Stimulated activated naive CD4-positive, alpha-beta T cell (primary cell): ENCODE measurements at places on chromosomes 13 and 19.

DNA sequence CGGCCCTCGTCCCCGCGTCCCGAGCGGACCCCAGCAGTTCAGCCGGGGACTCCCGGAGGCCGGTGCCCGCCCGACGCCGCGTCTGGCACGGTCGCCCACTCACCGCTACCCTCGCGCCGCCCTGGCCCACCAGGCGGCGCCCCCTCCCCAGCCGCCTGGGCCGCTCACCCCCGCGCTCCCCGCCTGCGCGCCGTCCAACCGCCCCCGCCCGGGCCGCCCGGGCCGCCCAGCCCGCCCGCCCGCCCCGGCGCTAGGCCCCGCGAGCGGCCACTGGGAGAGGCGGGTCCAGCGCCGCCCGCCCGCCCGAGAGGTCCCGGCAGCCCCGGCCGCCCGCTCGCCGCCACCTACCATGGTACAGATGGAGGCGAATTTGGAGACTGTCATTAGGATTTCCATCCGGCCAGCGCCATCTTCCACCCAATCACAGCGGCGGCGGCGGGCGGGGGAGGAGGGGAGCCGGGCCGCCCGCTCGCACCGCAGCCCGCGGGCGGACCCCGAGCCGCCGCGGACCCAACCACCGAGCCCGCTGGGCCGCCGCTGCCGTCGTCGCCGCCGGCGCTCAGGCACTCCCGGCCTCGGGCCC is at the start of gene USP12:
USP12 (minus strand) TSS at position 568 of the 583 bp plus-strand sequence; CDS start at position 396, 172 bp downstream.
- DNase-seq: no peak

DNA sequence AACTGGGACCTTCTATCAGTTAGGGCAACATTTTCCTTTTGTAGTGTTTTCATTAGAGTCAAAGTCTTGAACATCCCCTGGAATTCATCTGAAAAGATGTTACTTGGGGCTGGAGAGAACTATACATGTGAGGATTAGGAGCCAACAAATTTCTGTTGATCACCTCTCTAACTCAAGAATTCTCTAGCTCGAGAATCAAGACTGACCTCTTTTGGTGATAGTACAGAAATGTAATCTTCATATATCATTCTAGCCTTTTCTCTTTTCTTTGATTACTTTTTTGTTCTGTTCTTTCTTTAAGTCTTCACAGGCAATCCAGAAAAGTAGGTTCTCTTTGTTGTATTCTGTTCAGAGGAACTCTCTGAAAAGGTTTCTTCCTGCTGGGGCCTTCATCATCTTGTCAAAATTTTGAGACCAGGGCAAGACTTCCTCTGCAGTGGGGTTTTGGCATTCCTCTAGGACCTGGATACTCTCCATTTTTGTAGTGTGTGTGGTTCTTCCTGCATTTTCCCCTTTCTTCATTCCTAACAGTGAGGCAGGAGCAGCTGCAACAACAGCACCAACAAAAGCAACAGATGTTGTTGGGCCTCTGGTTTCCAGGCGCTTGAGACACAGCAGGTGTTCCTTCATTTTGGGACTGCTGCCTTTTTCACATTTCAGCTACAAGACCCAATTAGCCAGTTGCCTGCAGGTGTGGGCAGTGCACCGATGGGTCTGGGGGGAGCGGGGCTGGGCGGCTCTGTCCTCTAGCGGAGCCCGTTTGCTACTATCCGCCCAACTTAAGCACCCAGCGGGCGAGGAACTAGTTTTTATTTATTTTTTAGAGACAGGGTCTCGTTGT is 26.2 kb downstream of the ELF1 start:
- DNase-seq: peak; percentile 44

DNA sequence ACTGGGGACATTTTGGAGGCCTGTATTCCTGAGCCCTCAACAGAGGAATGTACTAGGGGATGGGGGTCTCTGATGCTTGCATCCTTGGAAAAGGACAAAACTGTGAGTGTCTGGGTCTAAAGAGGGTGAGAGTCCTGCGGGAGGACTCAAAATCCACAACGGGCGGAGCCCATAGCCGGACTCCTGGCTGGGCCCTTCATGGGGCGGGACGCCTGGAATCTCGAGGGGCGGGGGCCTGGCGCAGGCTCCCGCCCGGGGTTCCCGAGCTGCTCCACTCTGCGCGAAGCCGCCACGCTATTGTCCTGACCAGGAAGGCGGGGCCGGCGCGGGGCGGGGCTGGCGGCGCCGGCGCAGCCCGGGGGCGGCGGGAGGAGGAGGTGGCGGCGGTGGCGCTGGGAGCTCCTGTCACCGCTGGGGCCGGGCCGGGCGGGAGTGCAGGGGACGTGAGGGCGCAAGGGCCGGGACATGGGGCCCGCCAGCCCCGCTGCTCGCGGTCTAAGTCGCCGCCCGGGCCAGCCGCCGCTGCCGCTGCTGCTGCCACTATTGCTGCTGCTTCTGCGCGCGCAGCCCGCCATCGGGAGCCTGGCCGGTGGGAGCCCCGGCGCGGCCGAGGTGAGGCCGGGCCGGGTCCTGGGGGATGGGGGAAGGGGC is at the start of gene APLP1:
APLP1 (plus strand) TSS at position 403 of the 651 bp plus-strand sequence; CDS start at position 466, 63 bp downstream.
- DNase-seq: no peak

- no peak for DNase-seq
Observed at GRCh38 chr19:44668985-44669764, 2.1 kb upstream of the CEACAM19 start.

DNA sequence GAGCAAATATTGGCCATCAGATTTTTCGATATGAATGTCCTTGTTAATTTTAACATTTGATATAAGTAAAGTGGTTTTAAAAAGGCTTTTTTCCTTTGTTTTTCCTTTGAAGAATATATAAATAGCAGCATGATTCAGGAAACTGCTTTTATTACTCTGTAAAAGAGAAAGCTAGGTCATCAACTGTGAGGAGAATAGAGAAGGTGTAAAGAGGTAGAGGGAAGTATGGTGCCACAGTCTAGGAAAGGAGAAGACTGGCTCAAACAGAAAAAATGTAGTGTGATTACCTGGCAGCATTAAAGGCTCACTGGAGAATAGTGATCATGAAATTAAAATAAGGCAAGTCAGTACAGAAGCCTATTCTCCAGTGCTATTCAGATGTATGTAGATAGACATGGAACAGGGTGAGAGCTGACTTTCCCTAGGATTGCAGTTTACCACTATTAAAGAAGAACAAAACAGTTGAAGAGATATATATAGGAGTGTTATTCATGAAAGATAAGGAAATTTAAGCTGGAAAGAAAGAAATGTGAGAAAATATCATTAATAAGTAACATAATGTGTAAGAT is 1115.9 kb upstream of the PCDH9 start:
- no peak for DNase-seq

- DNase-seq: no peak
Observed at GRCh38 chr13:48579165-48579918, 46.5 kb upstream of the RCBTB2 start.

DNA sequence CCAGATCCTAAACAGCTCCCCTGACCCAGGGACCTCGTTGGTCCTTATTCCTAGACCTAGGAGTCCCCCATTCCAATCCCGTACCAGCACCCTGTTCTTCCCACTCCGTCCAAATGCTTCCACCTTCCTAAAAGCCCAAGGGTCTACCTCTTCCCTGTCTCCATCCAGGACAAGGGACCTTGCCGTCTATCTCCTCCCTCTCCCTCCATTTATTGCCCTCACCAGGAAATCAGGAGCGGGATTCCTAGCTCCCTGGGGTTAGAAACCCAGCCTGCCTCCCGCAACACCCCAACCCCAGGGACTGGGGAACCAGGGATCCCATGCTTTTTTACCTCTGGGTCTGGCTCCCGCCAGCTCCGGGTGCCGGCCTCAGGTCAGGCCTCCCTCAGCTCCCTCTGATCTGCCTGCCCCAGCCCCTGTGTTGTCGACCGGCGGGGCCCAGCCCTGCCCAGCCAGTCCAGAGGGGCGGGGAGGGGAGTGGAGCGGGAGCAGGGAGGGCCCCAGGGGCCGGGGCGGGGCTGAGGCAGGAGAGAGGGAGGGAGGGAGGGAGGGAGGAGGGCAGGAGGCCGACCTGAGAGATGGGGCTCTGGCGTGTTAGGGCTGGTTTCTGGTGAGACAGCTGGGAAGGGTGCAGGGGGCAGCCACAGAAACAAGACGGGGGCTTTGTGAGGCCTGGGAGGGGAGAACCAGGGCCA is at the start of gene B3GNT8:
B3GNT8 (minus strand) TSS at position 423 of the 695 bp plus-strand sequence. CDS start 596 bp downstream, outside the sequence.
- no peak for DNase-seq

GRCh38 chr13:41722684-41723535 is 238.0 kb downstream of the VWA8 start:
- DNase-seq: no peak

DNA sequence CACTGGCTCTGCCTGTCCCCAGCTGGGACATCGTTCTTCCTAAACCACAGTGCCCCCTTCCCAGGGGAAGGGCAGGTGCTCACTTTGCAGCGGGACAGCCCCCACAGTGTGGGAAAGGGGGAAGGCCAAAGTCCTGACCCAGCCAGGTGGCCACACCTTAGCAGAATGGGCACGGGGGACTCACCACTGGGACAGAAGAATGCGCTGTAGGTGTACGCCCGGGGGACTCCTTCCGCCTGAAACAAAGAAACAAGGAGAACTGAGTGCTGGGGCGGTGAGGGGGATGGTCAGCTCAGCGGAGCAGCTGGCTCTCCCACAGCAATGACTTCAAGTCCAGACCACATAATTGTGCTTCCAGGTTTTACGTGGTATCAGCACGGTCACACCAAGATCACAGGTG is 49.4 kb downstream of the F2RL3 start:
- DNase-seq: no peak

DNA sequence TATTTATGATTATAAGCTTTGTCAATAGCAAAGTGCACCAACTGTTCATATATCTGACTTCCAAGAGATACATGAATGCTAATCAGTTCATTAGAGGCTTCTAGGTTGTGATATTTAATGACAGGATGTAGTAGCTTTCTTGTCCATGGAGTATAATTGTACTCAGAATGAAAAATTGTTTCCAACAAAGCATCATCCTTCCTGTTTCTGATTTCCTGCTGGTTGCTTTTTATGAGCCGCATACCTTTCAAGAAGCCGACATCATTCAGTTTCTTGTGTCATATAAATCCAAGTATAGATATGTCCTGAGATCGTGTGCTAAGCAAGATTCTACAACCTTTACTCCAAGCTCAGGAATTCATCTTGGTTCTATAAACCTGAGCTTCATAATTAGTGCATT is 326.6 kb downstream of the DIAPH3 start:
- DNase-seq: no peak

GRCh38 chr13:41835871-41836270 is 125.0 kb downstream of the VWA8 start:
- no peak for DNase-seq

GRCh38 chr13:111326621-111326965 is 6.2 kb downstream of the TEX29 start:
- DNase-seq: no peak

GRCh38 chr13:57644106-57644505 is 12.6 kb downstream of the PCDH17 start:
- DNase-seq: no peak

GRCh38 chr13:77034881-77035280 is 7.9 kb upstream of the FBXL3 start:
- no peak for DNase-seq

- DNase-seq: no peak
Observed at GRCh38 chr13:48853728-48854102, 122.0 kb upstream of the FNDC3A start.

DNA sequence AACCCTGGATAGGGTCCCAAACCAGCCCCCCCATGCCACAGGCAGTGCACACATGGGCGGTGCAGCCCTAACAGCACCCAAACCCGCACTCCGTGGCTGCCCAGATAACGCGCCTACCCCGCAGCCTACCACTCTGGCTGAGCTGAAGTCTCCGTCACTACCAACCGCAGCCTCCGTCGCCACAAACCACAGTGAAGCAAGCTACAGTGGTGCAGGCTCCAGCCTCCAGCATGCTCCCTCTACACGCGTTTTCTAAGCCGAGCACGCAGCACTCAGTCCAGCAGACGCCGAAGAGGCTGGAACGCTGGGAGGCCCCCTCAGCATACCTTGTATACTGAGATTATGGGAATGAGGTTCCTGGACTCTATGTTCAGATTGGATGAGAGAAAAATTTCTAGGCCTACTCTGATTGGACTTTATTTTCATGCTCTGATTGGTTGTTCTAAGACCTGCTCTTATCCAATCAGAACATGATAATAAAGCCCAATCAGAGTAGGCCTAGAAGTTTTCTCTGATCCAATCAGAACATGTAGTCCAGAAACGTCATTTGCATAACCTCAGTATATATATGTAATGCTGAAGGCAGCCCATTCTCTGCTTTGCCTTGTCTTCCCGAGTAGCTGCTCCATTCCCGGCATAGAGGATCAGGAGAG is 56.7 kb upstream of the C1QTNF9B start:
- no peak for DNase-seq

- DNase-seq: no peak
Observed at GRCh38 chr13:60691268-60691667, 294.2 kb downstream of the TDRD3 start.

DNA sequence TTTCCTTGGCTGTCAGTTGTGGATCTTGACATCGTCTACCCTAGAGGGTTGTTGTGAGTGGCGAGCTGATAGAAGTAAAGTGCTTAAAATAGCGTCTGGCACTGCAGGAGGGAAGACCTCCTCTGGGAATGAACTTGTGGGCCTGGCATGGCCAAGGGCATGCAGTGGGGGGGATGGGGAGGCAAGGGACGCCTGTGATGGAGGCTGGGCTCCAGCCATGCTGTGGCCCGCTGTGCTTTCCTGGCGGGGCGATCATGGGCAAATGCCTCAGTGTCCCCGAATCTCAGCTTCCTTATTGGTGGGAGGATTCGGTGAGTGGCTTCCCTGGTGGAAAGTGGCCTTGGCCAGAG is 10.7 kb downstream of the CARM1 start:
- no peak for DNase-seq

DNA sequence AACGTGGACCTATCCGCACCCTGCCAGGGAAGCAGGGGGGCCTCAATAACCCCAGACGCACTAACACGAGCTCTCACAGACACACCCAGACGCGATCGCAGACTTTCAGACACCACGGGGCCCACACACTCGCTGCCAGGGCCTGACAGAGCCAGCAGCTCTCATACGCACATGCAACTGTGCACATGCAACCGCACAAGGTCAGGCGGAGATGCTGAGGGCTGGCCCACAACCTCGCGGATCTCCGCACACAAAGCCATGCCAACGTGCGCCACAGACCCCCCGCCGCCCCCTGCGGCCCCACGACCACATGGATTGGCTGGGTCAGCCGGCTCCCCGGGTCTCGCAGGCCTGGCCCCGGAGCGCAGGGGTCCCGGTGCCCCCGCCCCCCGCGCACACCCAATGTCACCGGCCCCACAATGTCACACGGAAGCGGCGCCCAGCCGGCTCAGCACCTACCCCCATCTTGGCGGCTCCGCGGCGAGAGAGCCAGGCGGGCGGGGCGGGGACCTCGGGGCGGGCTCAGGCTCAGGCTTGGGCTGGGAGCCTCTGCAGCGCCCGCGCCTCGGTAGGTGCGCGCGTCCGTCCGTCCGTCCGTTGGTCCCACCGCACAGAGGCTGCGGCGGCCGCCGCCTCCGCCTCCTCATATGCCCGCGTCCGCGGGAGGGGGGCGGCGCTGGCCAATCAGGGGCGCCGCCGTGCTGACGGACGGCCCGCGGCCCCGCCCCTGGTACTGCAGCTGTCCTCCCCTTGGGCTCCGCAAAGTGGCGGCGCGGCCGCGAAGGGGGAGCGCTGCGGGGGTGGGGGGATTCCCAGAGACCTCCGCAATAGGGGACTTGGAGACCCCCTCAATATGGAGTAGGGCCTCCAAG is at the start of gene ATP1A3:
ATP1A3 (minus strand) TSS at position 619 of the 872 bp plus-strand sequence; CDS start at position 465, 154 bp downstream.
- peak; percentile 54 for DNase-seq

GRCh38 chr13:91714855-91715254 is 316.4 kb downstream of the GPC5 start:
- DNase-seq: no peak
